ENCODE measurements at places on chromosomes 7 and 10.

- DNase-seq, result no peak
These were observed 139.7 kb downstream of the ADK start for GRCh38 chr10:74290708-74291107.

GRCh38 chr10:103838862-103839518 is 16.4 kb downstream of the SH3PXD2A start:
- no peak for DNase-seq

DNA sequence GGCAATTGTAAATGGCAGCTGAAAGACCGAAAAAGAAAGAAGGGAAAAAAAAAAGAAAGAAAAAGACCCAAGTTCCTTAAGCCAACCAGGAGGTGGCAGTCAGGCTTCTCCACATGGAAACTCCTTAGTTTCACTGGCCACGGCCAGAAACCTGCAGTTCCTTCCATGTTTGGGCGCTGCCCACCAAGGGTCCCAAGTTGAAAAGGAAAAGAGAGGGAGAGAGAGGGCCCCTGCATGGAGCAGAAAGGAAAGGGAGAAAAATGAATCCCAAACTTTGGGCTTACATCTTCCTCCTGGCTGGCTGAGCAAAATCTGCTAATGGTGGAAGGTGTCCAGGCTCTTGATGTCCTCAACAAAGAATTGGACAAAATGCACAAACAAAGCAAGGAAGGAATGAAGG is 31.8 kb upstream of the ABCA13 start:
- DNase-seq, result no peak

DNA sequence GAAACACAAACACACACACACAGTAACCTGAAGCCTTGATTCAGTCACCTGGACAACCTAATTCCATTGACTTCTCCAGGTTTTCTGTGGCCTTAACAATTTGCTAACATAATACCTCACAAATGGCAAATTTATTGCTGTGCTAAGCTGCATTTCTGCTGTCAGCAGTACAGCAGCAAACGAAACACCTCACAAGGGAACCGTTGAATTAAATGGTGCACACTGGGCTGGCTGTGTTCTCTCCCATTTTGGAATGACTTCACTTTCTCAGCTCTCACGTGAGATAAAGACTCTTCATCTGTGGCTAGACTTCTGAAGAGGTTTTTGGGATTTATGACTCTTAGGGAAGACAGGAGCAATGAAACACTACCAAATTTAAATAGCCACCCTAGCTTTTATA is 152.5 kb downstream of the GPR158 start:
- no peak for DNase-seq

DNA sequence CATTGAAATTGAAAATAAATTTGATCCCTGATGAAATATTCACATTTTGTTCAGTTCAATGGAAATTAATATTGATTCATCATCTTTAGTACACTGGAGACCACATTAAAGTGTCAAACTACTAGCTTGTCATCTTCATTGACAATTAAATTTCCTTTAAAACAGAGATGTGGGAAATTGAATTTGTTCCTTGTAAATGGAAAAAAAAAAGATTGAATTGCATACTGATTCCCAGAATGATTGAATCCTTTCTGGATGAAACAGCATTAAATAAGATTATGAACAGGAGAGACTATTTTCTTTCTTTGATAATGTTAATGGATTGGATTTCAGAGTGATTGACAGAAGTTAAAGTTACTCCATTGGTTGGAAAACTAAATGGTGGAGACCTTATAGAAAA is 241.3 kb upstream of the CNTNAP2 start:
- no peak for DNase-seq
